Hindlimb muscle (tissue), 1 donor: ENCODE measurements at places on chromosomes 5 and 9.

- peak; percentile 79 for DNase-seq
Measured at GRCh38 chr5:39714036-39714698, 289.4 kb upstream of the DAB2 start.

DNA sequence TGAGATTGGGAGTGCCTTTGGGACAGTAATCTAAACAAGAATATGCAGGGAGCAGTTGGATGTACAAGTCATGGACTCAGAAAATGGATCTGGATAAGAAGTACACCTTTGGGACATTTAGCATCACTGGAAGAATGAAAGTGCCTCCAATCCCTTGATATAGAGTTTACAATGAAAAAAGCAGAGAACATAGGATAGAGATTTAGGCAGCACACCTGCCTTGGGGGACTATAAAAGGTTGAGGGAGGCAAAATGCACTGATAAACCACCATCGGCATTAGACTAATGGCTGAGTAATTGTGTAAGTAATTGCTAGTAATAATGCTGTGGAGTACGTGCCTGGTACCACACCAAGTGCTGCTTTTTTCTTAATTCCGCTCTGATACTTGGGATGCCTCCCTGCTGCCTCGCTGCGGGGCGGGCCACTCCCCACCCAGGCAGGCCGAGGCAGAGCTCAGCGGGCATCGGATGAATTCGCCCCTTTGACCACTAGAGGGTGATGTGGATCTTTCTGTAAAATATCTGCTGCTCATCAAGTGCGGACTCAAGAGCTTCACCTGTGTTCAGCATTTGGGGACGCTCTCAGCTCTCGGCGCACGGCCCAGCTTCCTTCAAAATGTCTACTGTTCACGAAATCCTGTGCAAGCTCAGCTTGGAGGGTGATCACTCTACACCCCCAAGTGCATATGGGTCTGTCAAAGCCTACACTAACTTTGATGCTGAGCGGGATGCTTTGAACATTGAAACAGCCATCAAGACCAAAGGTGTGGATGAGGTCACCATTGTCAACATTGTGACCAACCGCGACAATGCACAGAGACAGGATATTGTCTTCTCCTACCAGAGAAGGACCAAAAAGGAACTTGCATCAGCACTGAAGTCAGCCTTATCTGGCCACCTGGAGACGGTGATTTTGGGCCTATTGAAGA is 99.9 kb downstream of the ANKRD18B start:
- DNase-seq, result peak; percentile 54

GRCh38 chr5:166346726-166347374 is 1944.6 kb upstream of the WWC1 start:
- DNase-seq, result peak; percentile 45

- no peak for DNase-seq
Measured at GRCh38 chr9:1284727-1285126, 234.6 kb downstream of the DMRT2 start.

GRCh38 chr5:140054086-140054689 is 11.1 kb upstream of the NRG2 start:
- DNase-seq, result no peak

DNA sequence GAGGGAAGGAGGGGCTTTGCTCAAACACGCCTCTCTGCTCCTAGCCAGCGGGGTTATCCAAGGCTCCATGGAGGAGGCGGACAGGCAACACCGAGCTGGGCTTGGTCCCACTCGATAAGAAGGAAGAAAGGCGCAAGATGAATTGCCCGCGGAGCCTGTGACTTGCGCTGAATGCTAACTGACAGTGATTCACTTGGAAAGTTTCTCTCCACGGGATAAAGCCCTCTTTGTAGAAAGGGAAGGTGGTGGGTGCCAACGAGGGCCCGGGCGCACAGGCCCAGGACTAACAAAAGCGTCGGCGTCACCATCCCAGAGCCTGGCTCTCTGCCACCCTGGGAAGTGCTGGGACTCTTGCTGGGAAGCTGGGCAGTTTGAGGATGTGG is 76.0 kb downstream of the VAV2 start:
- no peak for DNase-seq

GRCh38 chr5:139738193-139739149 is 57.1 kb upstream of the PSD2 start:
- DNase-seq, result no peak

- no peak for DNase-seq
Measured at GRCh38 chr9:116718111-116718510, 31.0 kb downstream of the TRIM32 start.

- DNase-seq, result no peak
Measured at GRCh38 chr5:74865256-74865803, 857 bp downstream of the FAM169A start.

- DNase-seq, result no peak
Measured at GRCh38 chr5:89005990-89006389, 123.0 kb upstream of the MEF2C start.

DNA sequence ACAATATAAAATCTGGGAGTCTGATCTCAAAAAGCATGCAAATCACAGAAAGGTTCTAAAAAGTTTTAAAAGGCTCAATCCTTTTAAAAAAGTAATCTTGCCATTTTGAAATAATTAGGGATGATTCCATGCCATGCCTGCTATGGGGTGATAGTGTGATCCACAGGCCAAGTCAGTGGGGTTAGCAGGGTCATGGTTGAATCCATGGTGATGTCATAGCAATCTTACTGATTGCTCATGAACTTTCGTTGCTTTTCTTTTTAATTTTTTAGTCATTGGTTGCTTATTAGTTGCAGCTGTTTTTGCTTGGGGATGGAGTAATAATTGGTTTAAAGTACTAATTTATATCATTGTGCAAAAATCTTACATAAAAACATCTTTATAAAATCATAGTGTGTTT is 485.0 kb downstream of the ENC1 start:
- DNase-seq, result no peak

- no peak for DNase-seq
Measured at GRCh38 chr5:23483090-23483489, 24.3 kb upstream of the PRDM9 start.

DNA sequence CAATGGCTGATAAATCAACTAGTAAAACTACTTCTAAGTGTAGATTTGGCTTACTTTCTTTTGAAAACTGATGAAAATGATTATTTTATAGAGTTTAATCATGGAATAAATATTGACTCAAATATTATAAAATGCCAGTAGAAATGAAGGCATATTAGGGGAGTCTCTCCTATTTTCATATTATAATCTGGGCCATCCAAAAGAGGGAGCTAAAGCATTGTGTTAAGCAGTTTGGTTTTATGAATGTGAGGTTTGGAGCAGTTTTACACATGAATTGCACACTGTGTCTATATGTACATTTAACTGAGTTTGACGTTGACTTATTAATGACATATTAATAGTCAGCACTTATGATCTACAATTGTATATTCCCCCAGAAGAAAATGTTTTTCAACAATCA is 17.4 kb downstream of the CDH9 start:
- DNase-seq, result peak; percentile 26

GRCh38 chr9:112012026-112012902 is 115.7 kb downstream of the UGCG start:
- DNase-seq, result peak; percentile 18

DNA sequence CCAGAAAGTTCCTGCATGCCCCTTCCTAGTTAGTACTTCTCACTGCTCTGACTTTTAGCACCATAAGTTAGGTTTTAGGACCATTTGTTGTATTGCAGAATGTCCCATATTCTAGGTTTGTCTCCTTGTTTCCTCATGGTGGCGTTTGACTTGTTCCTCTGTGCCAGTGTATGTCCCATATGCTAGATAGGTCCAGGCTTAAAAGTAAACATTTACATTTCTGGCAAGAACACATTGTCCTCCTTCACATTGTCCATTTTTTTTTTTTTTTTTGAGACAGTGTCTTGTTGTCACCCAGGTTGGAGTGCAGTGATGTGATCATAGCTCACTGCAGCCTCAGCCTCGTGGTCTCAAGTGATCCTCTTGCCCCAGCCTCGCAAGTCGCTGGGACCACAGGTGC is 15.4 kb downstream of the TBC1D13 start:
- no peak for DNase-seq

DNA sequence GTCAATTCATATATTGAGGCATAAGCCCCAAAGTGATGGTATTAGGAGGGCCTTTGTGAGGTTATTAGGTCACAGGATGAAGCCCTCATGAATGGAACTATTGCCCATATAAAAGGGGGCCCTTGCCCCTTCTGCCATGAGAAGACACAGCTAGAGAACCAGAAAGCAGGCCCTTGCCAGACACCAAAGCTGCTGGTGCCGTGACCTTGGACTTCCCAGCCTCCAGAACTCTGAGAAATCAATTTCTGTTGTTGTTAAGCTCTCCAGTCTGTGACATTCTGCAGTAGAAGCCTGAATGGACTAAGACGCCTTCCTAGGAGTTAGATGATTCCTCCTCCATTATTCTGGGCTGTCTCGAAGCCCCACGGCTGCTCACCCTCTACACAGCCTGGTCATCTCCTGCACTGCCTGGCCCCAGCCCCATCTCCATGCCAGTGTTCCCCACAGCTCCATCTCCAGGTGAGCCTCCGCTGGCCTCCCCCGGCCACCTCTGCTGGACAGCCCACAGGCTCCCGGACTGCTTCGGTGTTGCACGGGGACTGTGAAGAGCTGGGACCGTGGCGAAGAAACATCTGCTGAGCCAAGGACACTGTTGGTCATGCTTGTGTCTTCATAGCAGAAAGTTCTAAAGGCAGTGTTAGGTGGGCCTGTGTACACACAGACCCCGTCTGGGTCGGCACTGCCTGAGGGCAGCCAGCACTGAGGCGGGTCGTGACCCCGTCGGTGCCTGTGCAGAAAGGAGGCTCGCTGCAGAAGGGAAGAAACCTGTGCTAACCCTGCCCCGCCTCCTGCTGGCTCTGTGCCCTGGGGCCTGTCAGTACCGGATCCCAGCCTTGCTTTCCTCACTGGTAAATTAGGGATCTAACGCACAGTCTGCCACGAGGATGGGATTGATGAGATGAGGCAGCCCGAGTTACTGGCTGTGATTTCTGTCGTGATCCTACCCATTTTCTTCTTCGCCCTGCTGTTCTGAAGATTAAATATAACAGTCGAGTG is 55.1 kb upstream of the CNOT6 start:
- no peak for DNase-seq

- no peak for DNase-seq
Measured at GRCh38 chr5:168151041-168151440, 140.4 kb upstream of the WWC1 start.

DNA sequence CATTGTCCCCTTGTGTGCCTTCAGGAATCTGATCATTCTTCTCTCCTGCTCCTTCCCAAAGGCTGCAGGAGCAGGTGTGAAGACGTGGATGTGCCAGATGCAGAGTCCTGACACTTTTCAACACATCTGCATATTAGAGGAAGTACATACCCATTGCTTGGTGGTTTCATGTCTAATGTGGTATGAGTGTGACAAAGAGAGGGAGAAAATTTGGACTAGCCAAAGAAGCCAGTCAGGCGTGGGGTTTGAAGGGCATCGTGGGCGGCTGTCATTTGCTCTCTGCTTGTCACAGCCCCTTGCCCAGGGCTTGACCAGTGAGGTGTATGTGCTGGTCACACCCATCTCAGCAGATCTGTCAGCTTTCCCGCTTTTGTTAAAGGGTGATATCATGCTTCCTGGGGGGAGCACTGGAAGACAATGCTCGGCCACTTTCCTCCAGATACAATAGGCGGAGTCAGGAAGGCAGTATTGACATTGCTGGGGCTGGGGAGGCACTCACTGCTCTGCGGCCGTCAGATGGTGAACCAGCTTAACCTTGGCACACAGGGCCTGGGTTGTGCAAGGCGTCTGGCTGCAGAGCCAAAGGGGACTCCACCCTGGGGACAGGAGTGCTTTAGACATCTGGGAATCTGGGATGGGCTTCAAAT is 8.6 kb downstream of the TEK start:
- DNase-seq, result no peak

DNA sequence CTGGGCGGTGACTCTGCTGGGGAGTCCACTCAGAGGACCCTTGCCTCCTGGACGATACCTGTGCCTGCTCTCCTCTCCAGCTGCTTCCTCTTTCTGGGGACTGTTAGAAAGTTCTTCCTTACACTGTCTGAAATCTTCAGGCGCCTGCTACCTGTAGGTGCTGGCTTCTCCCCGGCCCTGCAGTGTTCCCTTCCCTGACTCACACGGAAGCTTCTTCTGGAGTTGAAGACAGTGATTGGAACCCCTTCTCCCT is 562 bp downstream of the GSN start:
- DNase-seq, result no peak

DNA sequence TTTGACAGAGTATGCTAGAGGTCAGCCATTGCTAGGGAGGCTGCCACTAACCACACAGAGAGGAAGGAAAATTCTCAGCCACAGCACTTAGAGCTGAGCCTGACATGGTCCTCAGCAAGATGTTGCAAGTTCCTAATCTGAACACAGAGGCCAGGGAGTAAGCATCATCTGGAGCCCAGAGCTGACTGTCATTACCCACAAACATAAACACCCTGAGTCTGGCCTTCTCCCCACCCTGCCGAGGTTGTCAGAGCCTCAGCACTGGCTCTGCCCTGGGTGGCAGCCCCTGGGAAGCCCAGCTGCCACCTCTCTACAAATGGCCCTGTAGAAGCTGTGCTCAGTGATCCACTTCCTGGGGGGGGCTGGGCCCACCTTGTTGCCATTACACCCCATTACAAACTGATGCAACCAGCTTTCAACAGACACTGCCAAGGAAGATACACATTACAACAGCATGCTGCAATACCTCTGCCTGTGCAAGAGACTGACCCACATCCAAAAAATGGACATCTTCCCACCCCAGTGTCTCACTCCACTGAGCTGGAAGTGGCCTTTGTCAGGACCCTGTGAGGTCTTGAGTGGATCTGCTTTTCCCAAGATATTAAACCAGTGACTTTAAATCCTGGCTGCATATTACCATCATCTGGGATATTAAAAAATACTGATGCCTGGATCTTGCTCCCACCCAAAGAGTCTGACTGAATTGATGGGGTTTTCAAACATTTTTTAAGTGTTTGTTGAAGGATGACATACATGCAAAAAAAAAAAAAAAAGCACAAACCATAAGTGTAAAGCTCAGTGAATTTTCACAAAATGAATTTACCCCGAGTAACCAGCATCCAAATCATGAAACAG is 33.0 kb downstream of the IRF1 start:
- DNase-seq, result no peak

- peak; percentile 69 for DNase-seq
Measured at GRCh38 chr5:59328709-59329296, 564.7 kb downstream of the PDE4D start.

GRCh38 chr9:132077881-132078698 is 1.6 kb downstream of the MED27 start:
- peak; percentile 4 for DNase-seq

DNA sequence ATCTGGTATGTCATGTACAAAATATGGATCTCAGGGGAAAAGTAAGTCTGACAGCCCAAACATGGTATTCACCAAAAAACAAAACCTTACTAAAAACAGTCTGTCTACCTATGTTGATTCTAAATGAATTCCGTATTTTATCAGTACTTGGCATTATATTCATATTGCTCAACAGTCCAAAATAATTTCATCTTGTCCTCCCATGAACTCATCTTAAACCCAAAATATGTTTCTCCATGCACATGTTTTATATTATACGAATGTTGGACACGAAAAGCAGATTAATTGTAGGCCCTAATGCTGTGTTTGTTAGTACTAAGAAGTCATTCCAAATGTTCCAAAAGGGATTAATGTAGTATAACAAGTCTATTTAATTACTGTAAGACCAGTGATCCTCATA is 20.1 kb downstream of the NFIB start:
- DNase-seq, result no peak
